Trophoblast cell (in vitro differentiated cells and primary cell): ENCODE measurements at places on chromosomes 6 and 20.

DNA sequence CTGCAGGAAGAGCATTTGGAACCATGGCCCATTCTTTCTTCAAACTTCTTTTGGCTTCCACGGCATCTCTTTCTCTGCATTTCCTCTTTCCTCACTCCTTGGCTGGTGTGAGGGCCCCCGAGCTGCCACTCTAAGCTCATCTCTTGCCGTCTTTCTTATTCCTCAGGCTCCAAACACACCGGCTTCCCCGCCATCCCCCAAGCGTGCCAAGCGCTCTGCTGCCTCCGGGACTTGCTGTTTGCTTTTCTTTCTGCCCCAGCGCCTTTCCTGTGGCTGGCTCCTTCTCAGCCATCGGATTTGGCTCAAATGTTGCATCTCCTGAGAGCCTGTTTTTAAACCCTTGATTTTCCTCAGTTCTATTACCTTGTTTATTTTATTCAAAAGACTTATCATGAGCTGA lies 172.7 kb downstream of the PACRG start:
- no peak overlapping the region for H3K27ac ChIP-seq
- DNase-seq = no peak
- H3K4me3 ChIP-seq = no peak overlapping the region
- no peaks in the 10 kb centered on the region for H3K4me1 ChIP-seq

GRCh38 chr6:16824845-16825685 lies 63.8 kb upstream of the ATXN1 start:
- no peak overlapping the region for H3K4me3 ChIP-seq
- H3K4me1 ChIP-seq = no peaks in the 10 kb centered on the region
- H3K36me3 ChIP-seq = no peaks in the 10 kb centered on the region
- no peak overlapping the region for H3K27ac ChIP-seq

DNA sequence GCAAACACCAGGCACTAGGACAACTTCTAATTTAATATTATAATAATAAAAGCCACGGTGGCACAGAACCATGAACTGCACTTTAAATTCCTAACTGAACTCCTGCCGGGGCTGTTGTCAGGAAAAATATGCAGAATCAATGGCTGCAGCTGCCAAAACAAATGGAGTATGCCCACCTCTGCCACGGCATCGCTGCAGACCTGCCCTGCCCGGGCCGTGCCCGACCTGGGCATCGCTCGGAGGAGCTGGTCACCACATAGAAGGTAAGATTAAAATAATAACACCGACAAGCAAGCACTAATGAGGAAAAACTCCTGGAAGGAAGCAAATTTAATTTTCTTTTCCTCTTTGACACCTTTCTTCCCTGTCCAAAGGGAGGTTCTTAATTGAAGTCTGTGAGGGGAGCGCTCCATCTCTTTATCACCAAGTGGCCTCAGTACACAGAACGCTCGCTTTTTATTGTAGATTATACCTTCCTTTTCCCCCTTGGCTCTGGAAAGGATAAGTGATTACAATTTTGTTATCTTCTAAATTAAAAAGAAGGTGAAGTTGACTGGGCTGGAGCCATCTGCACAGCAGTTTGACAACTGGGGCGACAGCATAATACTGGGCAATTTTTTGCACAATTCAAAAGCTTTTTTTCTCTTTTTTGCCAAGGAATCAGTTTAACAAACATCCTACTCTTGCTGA lies 351.3 kb downstream of the ZFAND3 start:
- H3K27ac ChIP-seq = no peak overlapping the region
- no peaks in the 10 kb centered on the region for H3K4me1 ChIP-seq
- no peak for DNase-seq
- no peak overlapping the region for H3K4me3 ChIP-seq

DNA sequence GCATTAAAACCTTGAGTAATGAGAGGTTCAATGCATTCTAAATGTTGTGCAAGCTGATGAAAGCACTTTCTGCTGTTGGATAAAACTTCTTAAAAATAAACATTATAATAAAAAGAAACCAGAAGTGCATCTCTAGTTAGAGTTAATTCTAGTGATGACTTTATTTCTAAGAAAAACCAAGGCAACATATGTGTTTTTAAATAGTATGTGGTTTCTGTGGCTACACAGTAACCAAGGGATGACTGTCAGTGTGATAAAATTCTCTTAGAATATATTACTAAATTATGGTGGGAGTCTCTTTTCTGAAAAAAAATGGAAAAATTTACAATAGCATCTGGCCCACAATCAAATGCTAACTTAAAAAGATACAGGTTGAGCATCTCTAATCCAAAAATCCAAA lies 117.0 kb downstream of the ME1 start:
- no peak overlapping the region for H3K27ac ChIP-seq
- H3K36me3 ChIP-seq = no peaks in the 10 kb centered on the region
- no peak overlapping the region for H3K4me3 ChIP-seq
- H3K4me1 ChIP-seq = no peaks in the 10 kb centered on the region
- no peaks in the 10 kb centered on the region for H3K27me3 ChIP-seq

DNA sequence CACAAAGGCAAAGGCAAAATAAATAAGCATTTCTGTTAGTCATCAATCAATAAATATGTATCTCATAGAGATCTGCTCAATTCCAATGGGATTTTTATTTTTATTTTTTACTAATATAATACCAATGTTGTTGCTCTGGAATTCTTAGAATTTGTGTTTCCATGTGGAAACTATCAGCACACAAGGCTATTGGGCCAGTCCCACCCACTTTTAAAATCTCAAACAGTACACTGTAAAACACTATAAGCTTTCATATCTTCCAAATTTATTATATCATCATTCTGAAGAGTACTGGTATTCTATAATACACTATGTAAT lies 563.8 kb upstream of the MARCKS start:
- H3K36me3 ChIP-seq = no peaks in the 10 kb centered on the region
- H3K27me3 ChIP-seq = no peaks in the 10 kb centered on the region
- no peak overlapping the region for H3K4me3 ChIP-seq

GRCh38 chr6:97064578-97064977 lies 140.1 kb downstream of the KLHL32 start:
- H3K27ac ChIP-seq = no peak overlapping the region
- H3K27me3 ChIP-seq = no peaks in the 10 kb centered on the region
- no peaks in the 10 kb centered on the region for H3K36me3 ChIP-seq
- no peak overlapping the region for H3K4me3 ChIP-seq
- no peak for DNase-seq
- peaks cover 4% of the 10 kb centered on the region for H3K4me1 ChIP-seq

GRCh38 chr6:22880686-22881433 lies 311.5 kb downstream of the HDGFL1 start:
- H3K4me3 ChIP-seq = no peak overlapping the region
- peak overlapping the region; percentile 83 for H3K27ac ChIP-seq
- no peaks in the 10 kb centered on the region for H3K27me3 ChIP-seq
- DNase-seq = peak; percentile 86
- no peaks in the 10 kb centered on the region for H3K36me3 ChIP-seq
- H3K4me1 ChIP-seq = peaks cover 2% of the 10 kb centered on the region

DNA sequence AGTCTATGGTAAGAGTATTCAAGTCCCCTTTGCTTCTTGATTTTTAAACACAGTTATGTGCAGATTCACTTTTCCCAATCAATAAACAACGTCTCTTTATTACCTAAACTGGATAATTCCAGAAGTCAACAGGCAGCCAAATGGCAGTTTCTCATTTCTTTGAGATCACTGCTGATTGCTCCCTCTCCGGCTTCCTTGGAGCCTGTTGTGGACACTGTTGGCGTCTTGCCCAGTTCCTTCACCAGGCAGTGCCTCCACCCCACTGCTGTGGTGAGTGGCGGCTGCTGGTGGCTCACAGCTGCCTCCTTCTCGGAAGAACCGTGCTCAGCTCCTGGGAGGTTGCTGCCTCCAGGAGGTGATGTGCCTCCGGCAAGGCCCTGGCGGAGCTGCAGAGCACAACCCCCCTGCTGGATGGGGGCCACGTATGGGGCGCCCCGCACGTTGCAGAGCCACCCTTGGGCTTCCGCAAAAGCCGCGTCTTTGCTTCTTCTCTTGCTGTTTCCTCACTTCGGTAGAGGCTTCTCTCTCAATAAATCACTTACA lies 105.1 kb upstream of the CNKSR3 start:
- H3K36me3 ChIP-seq = no peaks in the 10 kb centered on the region
- DNase-seq = no peak
- H3K27ac ChIP-seq = no peak overlapping the region
- no peak overlapping the region for H3K4me3 ChIP-seq

DNA sequence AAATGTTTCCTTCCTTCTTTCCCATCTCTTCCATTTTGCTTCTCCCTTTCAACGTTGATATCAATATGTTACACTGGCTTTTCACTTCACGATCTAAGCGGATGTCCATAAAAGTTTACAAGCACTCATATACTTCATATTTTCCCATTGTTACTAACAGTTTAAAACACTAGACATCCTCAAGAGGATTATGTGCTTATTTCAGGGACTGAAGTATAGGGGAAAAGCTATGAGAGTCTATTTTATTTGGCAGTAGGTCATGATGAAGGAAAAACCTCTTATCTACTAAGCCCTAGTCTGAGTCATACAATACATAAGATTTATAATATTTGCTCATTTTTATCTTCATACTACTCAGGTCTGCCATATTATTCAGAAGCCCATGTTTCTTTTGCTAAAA lies 20.6 kb upstream of the EPB41L2 start:
- no peak for DNase-seq
- no peaks in the 10 kb centered on the region for H3K27me3 ChIP-seq
- no peak overlapping the region for H3K4me3 ChIP-seq
- no peak overlapping the region for H3K27ac ChIP-seq
- H3K36me3 ChIP-seq = no peaks in the 10 kb centered on the region

DNA sequence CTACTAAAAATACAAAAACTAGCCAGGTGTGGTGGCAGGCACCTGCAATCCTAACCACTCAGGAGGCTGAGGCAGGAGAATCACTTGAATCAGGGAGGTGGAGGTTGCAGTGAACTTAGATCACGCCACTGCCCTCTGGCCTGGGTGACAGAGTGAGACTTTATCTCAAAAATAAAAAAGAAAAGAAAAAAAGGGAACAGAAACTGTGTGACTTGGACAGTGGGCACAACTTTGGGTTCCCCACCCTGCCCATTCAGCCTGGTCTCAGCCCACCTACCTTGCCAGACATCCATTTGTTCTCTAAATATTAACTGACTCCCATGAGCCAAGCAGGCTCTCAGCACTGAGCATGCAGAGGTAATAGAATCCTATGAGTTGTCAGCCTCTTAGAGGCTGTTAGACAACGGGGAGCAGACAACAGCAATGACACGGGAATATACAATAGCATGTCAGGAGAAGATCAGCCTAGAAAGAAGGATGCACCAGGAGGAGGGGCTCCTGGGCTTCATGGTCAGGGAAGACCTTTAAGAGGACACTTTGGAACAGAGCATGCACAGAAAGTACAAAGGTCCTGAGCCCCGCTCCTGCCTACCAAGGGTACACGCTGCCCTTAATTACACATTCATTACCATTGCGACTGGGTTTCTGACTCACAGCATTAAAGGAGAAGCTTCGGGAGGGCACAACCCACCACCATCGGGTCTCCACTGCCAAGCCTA lies 20.0 kb downstream of the FAM209B start:
- DNase-seq = no peak
- no peak overlapping the region for H3K27ac ChIP-seq
- H3K4me1 ChIP-seq = peaks cover 12% of the 10 kb centered on the region
- no peaks in the 10 kb centered on the region for H3K27me3 ChIP-seq
- no peak overlapping the region for H3K4me3 ChIP-seq

DNA sequence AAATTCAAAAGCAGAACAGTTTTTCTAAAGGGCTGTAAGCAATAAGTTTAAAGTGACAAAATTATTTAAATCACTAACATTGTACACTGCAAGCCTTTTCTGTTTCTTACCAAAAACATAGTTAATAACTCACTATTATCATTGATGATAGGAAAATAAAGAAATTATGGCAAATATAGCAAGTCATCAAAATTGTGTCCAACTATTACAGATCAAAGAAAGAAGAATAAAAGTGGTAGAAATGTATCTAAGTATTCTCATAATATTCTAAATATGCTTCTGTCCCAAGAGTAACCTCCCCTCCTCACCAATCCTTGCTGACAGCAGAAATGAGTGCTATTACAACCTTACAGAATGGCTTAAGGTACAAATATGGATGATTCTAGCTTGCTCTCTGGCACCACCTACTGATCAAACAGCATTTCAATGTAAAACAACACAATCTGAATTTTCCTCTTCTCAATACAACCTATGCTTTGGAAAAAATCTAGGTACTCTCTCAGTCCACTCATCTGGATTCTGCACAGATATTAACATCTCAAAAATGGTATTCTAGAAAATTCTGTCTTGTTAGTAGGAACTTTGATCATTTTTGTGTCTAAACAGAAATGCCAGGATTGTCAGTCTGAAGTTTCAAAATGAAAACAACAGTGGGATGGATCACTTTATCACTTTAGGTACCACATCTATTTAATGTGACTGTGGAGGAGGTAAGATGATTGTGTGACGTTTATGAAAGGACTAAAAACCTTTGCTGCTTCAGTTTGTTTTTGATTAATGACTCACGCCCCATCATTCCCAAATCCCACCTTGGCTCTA lies 40.9 kb downstream of the ZFP64 start:
- no peak overlapping the region for H3K4me3 ChIP-seq
- H3K27me3 ChIP-seq = no peaks in the 10 kb centered on the region
- peaks cover 15% of the 10 kb centered on the region for H3K36me3 ChIP-seq
- no peak overlapping the region for H3K27ac ChIP-seq
- H3K4me1 ChIP-seq = no peaks in the 10 kb centered on the region

DNA sequence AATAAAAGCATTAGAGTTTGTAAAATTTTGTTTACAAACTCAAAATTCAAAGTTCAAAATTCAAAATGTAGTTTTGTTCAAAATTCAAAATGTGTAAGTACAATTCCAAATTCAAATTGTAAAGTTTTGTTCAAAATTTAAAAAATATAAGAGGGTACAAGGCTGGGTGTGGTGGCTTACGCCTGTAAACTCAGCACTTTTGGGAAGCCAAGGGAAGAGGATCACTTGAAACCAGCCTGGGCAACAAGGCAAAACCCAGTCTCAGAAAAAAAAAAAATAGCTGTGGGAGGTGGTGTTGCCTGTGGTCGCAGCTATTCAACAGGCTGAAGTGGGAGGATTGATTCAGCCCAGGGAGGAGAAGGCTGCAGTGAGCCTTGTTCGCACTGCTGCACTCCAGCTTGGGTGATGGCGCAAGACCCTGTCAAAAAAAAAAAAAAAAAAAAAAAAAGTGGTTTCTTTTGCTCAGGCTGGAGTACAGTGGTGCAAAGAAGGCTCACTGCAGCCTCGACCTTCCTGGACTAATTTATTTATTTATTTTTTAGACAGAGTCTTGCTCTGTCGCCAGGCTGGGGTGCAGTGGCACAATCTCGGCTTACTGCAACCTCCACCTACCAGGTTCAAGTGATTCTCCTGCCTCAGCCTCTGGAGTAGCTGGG lies 5.4 kb upstream of the ZBTB12 start:
- no peak overlapping the region for H3K27ac ChIP-seq
- H3K27me3 ChIP-seq = no peaks in the 10 kb centered on the region
- no peaks in the 10 kb centered on the region for H3K4me1 ChIP-seq

DNA sequence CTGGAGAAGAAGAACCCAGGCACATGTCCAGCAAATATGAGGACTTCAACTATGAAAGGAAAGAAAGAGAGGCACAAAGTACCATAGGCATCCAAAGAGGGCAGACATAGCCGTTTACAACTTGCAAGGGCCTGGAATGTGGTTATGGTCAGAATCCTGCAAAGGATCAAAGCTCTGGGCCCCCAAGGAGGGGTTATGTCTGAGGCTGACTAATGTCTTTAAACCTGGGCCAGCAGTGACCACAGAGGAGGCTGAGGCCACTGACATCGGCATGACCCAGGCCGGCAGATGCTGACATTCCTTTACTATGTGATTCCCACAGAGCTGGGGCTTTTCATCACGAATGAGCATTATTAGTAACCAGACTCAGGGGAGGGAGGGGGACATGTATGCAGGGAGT lies 861.1 kb downstream of the DHX35 start:
- no peak overlapping the region for H3K4me3 ChIP-seq
- H3K27ac ChIP-seq = peak overlapping the region; percentile 32
- peaks cover 12% of the 10 kb centered on the region for H3K4me1 ChIP-seq
- no peak for DNase-seq
- H3K36me3 ChIP-seq = no peaks in the 10 kb centered on the region
- no peaks in the 10 kb centered on the region for H3K27me3 ChIP-seq
